ENCODE measurements at places on chromosomes 2 and 18. TPM values are rescaled to one million over a fixed set of nuclear protein-coding genes. Genes with fewer than 3 reads are reported as not detected.

RAPGEF4 gene
- 9.4 TPM for polyA plus RNA-seq

EMX1 gene
- 0.22 TPM for polyA plus RNA-seq

RFX8 gene
- 0.39 TPM for polyA plus RNA-seq

UGT1A6 gene
- 0.06 TPM for polyA plus RNA-seq

BUB1 gene
- polyA plus RNA-seq: 17.8 TPM

Data from large intestine (tissue), 12 donors.